Uterus (tissue), 4 donors: ENCODE measurements at places on chromosomes 2 and 18.

- DNase-seq = no peak
Observed at GRCh38 chr2:231541645-231542044, 11.4 kb upstream of the NMUR1 start.

DNA sequence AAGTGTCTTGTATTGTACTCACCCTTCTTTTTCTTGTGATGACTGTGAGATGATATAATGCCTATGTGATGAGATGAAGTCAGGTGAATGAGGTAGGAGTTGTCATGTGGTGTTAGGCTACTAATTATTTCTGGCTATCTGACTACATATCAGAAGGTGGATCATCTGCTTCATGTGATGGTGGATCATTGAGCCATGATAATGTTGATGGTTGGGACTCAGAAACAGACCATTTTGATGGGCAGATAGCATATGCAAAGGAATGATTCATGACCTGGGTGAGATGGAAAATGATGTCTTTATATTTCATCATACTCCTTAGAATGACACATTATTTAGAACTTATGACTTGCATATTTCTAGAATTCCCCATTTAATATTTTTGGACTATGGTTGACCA is 19.5 kb downstream of the ANKRD30B start:
- no peak for DNase-seq

GRCh38 chr2:111654829-111655228 is 229.2 kb downstream of the ANAPC1 start:
- DNase-seq = no peak

- no peak for DNase-seq
Observed at GRCh38 chr2:239820836-239821693, 204.1 kb downstream of the NDUFA10 start.

DNA sequence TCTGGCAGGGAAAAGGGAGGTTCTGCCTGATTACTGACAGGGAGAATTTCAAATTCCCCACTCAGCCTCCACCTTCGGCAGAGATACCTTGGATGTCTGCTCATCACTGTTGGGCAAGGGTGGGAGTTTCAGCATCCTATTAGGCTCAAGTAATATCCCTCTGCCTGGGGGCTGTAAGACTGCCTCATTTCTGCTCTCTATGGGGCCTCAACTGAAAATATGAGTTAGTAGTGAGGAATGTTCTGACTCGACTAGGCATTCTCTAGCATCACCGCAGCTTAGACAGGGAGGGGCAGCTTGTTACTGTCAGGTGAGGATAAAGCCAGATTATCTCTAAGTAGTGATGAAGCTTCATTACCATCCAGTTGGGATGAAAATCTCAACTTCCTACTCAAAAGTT is 87.7 kb upstream of the LRP1B start:
- no peak for DNase-seq

- no peak for DNase-seq
Observed at GRCh38 chr18:9689253-9689652, 18.8 kb upstream of the RAB31 start.

DNA sequence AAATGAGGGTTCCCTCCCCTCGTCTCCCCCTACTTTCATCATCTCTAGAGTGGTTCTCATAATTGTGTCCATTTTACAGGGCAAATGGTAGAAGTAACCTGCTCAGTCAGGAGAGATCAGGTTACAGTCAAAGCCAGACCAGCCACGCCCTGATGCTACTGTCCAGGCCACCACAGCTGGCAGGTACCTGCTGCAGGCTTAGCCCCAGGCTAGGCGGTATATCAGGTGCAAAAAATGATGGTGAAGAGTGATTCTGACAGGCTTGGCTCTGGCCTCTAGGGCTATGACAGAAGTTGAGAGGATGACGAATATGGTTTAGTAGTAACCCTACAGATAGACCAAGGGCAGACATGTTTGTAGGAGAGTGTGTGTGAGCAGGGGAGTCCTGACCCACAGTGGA is 67.1 kb downstream of the HAUS1 start:
- no peak for DNase-seq

DNA sequence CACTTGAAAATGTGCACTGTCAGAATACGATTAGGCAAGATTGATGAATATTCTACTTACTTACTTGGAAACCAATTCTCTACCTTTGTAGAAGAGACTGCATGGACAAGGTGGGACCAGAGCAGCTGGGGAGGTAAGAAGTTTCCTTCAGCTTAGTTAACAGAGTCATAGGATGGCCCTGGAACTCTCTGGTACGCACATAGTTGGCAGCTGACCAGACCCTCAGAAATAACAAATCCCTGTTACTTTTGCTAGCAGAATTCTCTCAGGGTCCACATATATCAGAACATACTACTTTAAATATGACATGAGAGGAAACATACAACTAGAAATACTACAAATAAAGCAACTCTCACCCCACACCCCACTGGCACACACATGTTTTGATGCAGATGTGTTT is 24.8 kb upstream of the STAT1 start:
- no peak for DNase-seq

DNA sequence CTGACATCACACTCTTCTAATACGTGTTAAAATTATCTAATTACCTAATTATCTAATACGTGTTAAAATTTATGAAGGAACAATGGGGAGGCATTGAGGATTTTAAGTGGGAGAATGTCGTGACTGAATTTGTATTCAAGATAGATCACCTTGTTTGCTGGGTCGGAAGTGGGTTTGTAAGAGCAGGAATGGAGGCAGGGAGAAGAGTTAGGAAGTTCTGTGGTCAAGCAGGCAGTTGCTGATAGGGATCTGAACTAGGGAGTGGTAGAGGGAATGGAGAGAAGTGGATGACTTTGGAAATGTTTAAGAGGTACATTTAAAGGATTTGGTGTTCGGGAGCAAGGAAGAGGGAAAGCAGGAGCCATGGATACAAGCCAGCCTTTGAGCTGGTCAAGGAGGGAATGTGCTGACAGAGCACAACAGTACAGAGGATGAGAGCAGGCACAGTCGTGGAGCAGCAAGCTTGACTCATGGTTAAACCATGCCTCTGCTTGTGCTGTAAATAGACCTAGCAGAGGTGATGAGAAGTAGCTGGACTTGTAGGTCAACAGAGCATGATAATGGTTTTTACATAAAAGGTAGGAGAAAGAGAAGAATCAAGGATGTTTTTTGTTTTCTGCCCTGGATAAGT is 16.2 kb downstream of the IL18RAP start:
- no peak for DNase-seq

DNA sequence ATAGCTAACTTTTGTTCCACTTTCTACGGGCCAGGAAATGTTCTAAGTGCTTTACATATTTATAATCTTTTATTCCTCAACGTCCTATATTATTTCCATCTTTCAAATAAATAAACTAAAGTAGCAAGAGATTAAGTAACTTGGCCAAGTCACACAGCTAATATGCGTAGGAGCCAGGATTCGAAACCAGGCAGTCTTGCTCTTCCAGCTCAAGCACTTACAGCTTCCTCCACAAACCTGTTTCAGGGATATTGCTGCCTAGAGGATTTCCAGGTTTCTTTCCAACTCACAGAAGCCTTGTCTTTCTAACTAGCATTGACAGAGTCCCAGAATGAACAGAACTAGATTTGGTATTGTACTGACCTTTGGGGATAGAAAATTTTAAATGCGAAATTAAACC is 102.5 kb downstream of the FIGN start:
- DNase-seq = no peak

GRCh38 chr2:1308678-1309077 is 104.6 kb upstream of the TPO start:
- no peak for DNase-seq

- DNase-seq = no peak
Observed at GRCh38 chr2:133414486-133415209, 153.6 kb downstream of the NCKAP5 start.

GRCh38 chr2:10432311-10433181 is 15.6 kb downstream of the ODC1 start:
- DNase-seq = no peak

- DNase-seq = no peak
Observed at GRCh38 chr2:241984271-241984655, 114.7 kb downstream of the RTP5 start.

DNA sequence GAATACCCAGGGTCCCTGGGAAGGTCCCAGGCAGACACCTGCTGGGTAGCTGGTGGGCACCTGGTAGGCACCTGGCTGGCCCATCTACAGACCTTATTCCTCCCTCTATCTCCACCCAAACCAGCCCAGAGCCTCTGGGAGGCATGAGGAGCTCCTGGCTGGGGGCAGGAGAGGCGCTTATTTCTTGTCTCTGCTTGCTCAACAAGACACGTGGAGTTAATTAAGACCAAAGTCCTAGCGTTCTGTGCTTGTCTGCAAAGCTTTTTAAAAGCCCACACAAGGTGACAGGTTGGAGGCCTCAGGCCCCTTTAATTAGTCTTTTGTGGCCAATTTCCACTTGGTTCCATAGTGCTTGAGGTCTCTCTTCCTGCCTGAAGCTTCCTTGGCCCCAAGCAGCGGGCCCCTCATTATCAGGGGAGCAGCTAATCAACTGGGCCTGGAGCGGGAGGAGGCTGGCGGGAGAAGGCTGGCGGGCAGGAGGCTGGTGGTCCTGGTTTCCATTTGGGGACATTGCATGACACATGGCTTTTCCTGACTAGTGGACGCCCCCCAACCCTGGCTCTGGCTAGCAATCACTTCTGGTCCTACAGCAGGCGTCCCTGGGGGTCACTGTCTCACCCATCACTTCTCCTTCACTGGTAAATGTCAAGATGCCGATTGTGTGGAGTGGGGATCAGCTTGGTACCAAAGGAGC is 65.4 kb upstream of the HDAC4 start:
- DNase-seq = no peak

GRCh38 chr2:221518201-221518934 is 53.7 kb downstream of the EPHA4 start:
- no peak for DNase-seq

- no peak for DNase-seq
Observed at GRCh38 chr2:159555651-159556392, 60.5 kb downstream of the BAZ2B start.

- DNase-seq = no peak
Observed at GRCh38 chr2:68103030-68103708, 40.4 kb upstream of the C1D start.

DNA sequence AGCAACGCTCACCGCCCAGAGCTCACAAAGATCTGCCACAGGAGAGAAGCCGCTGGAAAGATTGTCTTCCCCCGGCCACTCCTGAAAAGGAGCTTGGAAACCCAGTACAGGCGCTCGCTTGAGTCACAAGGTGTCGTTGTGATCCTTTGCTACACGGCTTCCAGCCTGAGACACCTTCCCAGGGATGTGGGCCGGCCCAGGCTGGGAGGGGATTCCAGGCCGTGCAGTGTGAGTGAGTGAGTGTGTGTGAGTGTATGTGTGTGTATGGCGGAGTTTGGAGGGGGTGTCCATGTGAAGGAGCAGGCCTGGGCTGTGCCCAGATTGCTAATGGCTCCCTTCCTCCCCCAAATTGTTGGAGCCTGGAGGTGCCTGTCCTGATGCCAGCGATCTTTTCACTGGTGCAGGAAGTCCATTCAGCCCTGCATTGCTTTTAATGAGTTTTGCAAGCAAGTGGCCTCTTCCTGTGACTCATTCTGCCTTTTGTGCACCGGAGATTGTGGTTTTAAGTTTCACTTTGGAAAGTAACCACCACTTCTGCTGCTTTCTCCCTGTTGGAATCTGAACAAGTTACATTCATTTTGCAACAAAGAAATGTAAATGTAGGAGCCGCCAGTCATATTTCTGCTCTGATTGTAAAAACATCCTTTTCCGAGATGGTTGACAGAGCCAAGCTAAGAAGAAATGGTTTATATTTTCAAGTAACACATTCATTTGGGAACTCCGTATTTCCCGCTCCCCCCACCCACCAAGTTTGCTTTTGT is 83.7 kb downstream of the LPIN1 start:
- DNase-seq = peak; percentile 69

GRCh38 chr2:26530240-26530540 is 52.3 kb upstream of the OTOF start:
- no peak for DNase-seq

- DNase-seq = no peak
Observed at GRCh38 chr2:207883002-207883780, 113.5 kb upstream of the FZD5 start.

- no peak for DNase-seq
Observed at GRCh38 chr2:14647714-14648113, 15.2 kb downstream of the LRATD1 start.

DNA sequence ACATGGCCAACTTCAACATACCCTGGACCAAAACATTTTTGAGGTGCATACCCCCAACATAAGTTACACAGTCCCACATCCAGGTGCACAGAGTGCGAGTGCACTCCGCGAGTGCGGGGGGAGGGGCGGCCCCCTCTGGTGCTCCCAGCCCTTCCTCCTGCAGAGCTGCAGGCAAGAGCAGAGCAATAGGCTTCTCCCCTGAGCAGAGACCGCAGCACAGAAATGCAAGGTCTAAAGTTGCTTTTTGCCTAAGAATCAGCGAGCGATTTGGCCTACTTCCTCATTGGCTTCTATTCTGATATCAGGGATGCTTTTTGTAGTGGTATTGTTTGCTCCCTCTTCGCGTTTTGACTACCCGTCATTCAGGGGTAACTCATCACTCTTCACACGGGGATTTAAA is 40.6 kb downstream of the BOLA3 start:
- DNase-seq = no peak

DNA sequence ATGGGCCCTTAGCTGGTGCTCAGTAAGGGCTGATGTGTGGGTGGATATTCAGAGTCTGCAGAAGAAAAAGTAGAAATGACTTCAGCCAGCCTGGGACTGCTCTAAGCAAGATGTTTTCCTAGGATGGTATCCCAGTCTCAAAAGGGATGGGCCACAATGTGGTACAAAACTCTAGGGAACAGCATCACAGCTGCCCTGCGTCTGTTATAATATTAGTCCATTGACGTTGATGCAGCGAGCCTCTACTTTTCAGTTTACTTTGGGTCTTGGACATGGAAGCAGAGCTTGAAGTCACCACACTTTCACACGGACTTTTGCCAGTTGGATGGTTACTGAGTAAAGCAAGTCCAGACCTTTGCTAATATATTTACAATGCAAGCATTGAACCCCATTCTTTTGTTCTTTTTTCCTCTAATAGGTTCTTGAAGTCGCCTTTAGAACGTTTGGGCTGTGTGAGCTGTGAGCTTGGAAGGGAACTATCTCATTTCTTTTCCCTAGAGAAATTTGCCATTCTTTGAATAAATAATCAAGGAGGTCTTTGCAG is 105.7 kb downstream of the RDH14 start:
- no peak for DNase-seq

DNA sequence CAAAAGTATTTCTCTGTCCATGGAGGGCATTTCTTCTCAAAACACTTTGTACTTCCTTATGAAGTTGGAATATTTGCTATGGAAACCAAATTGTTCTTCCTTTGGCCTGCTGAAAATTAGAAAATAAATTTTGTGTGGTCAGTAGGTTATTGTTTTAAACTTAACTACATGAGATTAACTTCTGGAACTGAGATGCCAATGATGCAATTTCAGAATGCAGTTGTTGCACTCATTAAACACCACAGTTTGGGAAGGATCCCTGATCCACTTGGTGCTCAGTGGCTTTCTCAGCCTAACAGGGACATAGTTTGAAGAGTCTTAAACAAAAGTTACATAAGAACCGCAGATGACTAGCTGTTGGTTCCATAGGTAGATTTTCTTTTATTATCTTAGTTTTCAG is 23.3 kb upstream of the IL1R1 start:
- no peak for DNase-seq
